Glomerular endothelial cell (primary cell): ENCODE measurements at places on chromosomes 1 and 21. TPM values are rescaled to one million over a fixed set of nuclear protein-coding genes. Genes with fewer than 3 reads are reported as not detected.

Gene CLCA1
- total RNA-seq: not detected in 2 replicates

Gene ZBED6
- 17.5 and 22.3 TPM in 2 replicates for total RNA-seq

Gene DISP3
- 0.29 and 0.58 TPM in 2 replicates for total RNA-seq

Gene TPTE
- not detected in 2 replicates for total RNA-seq

Gene LRRN2
- total RNA-seq: 0.19 TPM in 1 of 2 replicates, not detected in the other

- no peak for DNase-seq
These were observed 2.8 kb downstream of the ADGRL2 start for GRCh38 chr1:81803431-81804110.

DNA sequence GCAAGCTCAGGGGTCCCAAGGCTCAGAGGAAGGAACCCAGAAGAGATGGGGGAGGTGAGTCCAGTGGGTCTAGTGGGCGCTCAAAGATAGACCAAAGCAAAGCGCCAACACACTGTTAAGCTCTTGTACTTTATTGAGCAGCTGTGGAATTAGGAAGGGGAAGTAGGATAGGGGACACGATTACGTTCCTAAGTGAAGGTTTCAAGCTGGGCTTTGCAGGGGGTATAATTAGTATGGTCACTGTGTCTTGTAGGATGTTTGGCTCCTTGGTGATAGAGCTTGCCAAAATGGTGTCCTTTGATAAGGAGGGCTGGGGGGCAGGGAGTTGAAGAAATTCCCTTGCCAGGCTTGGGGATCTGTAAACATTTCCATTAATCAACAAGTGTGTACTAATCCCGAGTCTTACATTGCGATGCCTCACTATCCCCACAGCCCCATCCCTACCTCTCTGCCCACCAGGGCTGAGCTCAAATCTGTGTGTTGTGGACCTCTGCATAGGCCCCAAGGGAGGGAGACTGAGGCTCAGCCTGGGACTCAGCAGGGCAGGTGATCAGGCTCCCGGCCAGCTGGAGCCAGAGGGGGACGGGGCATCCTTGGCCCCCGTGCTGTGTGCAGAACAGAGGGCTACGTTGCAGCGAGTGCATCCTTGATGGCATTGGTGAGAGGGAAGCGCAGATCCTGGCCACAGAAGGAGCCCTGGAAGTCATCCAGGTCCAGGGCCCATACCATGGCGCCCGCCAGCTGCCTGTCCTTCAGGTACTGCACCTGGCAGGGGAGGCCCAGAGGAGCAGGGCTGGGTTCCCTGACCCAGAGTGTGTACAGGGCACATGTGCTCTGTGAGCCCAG is 3.4 kb upstream of the MYBPH start:
- DNase-seq: no peak

DNA sequence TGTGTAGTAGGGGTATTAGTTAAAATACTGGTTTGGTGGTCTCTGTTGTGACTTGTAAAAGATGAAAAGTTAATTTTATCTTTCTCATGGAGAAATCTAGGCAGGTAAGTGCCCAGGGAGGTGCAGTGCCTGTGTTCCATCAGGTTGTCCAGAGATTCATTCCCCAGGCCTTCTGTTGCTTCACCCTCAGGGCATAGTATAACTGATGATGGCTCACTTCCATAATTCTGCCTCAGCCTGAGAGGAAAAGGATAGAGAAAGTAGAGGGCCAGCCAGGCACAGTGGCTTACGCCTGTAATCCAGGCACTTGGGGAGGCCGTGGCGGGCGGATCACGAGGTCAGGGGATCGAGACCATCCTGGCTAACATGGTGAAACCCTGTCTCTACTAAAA is 153.9 kb downstream of the FMN2 start:
- DNase-seq: no peak

- DNase-seq: no peak
These were observed 54.0 kb upstream of the POU2F1 start for GRCh38 chr1:167166690-167167075.

DNA sequence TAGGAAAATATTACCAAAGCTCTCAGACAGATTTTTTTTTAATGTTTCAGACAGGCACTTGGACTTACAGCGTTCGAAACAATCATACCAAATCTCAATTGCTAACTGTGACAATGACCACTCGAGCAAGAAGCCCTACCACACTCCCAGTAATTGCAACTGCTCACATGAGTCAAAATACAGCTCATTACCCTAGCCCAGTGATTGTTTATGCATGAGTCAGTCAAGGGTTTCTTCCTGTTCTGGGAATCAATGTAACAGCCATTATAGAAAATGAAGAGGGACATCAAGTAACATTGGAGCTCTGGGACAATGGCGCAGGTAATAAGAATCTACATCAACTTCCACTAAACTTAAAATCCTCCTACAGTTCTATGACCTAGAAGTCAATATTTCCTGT is 56.1 kb upstream of the SH3GLB1 start:
- DNase-seq: peak; percentile 58

DNA sequence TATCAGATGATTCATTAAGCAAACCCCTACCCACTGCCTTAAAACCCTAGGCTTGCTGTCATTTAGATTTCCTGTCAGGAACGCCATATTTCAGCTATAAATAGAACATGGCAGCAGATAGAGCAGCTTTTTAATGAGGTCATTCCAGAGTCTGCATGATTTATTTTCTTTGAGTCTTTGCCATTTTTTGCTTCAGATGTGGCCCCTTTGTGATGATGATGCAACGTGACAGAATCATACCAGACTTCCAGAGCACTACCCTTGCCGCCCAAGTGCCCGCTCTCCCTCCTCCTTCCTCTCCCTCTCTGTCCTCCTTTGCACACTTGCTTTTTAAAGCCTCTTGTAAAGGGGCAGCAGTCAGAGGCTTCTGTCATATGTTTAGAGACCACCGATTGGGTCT is 55.5 kb upstream of the TRIM67 start:
- DNase-seq: peak; percentile 36

- DNase-seq: no peak
These were observed 12.8 kb downstream of the PLPPR4 start for GRCh38 chr1:99277066-99277465.

DNA sequence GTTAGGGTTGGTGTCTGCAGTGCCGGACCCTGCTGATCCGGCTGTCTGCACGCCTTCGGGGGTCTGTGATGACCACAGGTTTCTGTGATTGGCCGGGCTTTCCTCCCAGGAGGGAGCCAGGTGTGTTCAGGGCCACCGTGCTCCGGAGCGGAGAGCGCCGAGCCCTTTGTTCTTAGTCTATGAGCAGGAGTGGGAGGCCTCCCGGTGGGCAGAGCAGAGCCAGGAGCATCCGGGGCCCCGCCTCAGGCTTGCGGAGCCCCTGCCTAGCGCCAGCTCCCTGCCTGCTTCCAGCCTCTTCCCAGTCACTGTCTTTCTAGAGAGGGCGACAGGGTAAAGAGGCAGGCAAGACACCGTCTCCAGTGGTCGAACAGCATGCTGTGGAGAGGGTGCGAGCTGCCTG is 31.8 kb downstream of the KCNAB2 start:
- no peak for DNase-seq
